ENCODE measurements at places on chromosomes 5 and 9. TPM values are rescaled to one million over a fixed set of nuclear protein-coding genes. Genes with fewer than 3 reads are reported as not detected.

LCN1 gene
- not detected for total RNA-seq

CDH9 gene
- total RNA-seq: not detected

PTGES gene
- total RNA-seq: 14.2 TPM

ZBTB34 gene
- 2.6 TPM for total RNA-seq

DIPK1B gene
- 6.1 TPM for total RNA-seq

OR1J1 gene
- not detected for total RNA-seq

PLK2 gene
- total RNA-seq: 67.3 TPM

GRCh38 chr9:87711857-87712800 is 13.8 kb upstream of the CTSL start:
- DNase-seq: peak; percentile 86

DNA sequence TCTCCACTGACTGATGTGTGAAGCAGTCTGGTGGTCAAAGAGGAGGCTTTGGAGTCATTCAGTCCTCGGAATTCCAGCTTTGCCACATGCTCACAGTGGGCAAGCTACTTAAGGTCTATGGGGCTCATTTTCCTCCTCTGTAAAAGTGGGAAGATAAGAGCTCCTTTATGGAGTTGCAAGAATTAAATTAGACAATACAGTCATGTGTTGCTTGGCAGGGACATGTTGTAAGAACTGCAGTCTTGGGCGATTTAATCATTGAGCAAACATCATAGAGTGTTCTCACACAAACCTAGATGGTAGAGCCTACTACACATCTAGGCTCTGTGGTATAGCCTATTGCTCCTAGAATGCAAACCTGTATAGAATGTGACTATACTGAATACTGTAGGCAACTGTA is 253.9 kb downstream of the SH3GL2 start:
- no peak for DNase-seq

DNA sequence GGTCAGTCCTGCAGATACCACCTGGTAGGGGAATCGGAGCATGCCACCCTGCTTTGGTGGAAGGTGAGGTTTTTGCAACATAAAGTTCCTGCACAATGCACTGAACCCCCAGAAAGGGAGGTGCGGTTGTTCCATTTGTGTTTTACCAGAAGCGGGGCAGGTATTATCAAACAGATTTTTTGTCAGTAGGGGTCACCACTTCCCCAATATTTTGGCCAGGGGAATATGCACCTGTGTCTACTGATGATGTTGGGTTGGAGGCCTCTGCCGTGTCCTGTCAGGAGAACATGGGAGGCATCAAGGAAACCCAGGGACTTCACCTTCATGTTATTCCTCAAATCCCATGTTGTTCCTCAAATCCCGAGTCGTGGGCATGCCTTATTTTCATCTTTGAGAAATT is 438.7 kb downstream of the NTRK2 start:
- no peak for DNase-seq

DNA sequence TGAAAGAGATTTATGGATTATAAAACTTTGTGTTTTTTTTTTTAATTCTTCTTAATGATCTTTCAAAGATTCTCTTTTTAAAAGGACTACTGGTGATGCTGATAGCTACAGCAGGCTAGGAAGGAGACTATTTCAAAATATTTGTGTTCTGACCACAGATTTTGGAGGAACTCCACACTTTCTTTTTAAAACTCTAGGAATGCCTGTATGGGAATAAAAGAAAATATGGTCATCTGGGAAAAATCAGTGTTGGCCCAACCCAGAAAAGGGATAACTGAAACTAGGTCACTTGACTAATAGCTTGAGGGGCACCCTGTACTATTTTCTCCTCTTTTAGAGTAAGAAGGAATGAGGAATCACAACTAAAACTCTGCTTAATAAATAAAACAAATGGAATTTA is 97.6 kb upstream of the ADAMTS19 start:
- DNase-seq: no peak

GRCh38 chr5:77170196-77170890 is 40.1 kb upstream of the PDE8B start:
- DNase-seq: no peak

GRCh38 chr5:173056783-173057061 is 570 bp downstream of the CREBRF start:
- DNase-seq: no peak

DNA sequence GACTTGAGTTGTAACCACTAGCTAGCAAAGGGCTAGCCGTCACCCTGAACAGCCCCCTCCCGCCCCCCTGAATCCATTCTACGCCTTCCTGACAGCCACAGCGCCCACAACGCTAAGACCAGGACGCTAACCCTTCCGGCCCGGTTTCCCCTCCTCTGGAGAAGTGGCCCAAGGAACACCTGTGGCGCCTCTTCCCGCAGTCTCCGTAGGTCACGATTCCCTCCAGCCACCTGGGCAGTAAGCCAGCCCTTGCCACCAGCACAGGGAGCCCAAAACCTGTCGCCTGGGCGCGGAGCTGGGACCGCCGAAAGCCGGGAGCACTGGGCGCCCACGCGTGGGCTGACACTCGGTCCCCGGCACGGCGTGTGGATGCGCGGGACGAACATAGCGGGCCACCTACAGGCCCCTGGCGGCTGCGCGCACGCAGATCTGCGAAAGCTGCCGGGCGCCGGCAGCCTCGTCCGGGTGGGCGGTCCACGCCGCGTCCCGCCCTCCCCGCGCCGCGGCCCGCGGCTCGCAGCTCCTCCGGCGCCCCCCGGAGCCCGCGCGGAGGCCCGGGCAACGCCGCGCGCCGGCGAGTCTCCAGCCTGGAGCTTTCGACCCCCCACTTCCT is 596 bp downstream of the IRF1 start:
- DNase-seq: no peak

DNA sequence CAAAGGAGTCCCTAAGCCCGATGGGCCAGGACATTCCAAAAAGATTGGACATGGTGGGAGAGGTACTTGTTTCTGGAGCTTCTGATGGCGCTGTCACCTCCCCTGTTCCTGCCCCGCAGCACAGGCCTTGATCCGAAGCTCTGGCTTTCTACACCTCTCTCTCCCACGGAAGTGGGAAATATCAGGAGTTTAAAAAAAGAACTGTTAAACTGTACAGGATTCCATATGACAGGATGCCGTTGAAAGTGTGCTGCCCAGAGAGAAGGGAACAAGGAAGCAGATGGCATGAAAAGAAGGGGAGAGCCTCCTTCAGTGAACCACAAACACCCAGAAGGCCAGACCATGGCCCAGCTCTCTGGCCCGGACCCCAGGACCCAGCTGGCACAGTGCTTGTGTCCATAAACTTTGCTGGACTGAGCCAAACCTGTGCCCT is 26.8 kb upstream of the SLC2A8 start:
- no peak for DNase-seq

- peak; percentile 27 for DNase-seq
Measured at GRCh38 chr5:149581192-149581861, at the start of gene ARHGEF37. Gene ARHGEF37 (plus strand): TSS chr5:149581498. CDS start chr5:149597770, 16,272 bp downstream.

- DNase-seq: no peak
Measured at GRCh38 chr9:71662082-71662481, 106.2 kb downstream of the CEMIP2 start.

All from H4 (cell line).